Activated naive CD4-positive, alpha-beta T cell (primary cell): ENCODE measurements at places on chromosomes 1 and 21.

- no peak for DNase-seq
Measured at GRCh38 chr1:223755992-223756775, 43.8 kb downstream of the CAPN2 start.

DNA sequence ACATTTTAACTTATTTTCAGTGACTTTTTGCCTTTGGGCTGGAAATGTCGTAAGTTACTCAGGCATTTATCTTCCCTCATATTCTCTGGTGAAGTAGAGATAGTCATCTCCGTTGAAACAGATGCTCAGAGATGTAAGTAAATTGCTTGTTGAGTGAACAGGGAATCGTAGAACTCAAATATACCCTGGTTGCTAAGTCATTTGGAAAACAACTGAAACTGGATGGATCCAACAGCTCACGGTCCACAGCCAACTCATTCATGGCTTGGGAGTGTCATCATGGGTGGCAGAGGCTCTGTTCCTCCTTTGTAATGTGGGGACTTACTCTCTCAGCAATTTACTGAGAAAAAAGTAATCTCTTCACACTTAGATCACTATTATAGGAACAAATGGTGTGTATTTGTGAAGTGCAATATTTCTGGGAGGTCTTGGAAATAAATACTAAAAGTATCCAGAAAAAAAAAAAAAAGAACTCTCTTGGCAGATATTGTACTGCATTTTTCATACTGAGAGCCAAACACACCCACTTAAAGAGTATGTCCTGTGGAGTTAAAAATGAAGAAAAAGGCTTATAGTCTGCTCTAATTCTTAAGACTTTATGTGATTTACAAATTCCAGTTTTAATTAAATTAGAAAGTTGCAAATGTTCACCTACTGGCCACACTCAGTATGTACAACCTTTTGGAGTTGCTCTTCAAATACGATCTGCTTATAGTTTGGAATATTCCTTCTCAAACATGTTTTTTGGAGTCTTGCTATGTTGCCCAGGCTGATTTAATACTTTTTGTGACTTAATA, 107.4 kb downstream of the LEPR start:
- no peak for DNase-seq

DNA sequence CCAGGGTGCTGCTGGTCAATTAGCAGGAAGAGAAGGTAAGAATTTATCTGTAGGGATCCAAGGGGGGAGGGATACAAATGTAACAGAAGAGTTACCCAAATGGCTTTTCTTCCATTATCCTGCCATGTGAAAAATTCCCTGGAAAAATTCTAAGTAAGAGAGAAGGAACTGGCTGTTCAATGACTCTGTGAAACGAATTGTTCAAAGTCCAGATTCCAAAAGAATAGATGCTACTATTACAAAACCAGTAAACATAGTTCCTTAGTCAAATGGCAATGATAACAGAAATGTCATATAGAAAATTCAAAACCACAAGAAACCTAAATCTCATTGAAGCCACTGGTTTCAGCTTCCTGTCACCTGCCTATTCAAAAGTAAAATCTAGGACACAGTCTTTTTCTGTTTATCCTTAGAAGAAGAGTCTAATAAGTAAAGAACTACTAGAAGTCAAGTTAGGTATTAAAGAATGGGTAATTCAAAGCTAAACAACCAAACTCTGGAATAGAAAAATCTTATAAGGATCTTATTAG, 102.6 kb downstream of the ZNF644 start:
- DNase-seq = no peak

DNA sequence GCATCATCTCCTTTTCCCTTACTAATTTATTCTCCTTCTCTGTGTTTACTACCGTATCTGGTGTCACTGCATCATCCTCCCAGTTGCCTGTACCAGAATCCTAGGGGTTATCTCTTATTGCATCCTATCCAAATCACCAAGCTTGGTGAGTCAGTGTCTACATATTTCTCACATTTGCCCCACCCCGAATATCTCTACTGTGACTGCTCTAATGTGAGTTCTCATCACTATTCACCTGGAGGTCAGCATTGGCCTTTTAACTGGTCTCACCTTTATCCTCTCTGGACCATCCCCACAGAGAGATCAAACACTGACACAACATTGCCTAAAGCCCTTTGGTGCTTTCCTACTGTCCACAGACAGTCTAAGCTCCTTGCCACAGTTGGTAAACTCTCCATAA, 45.7 kb upstream of the ZNF648 start:
- DNase-seq = no peak
